ENCODE measurements at places on chromosomes 3 and 15.

GRCh38 chr3:120111898-120112297, 17.7 kb upstream of the GSK3B start:
- DNase-seq = no peak

DNA sequence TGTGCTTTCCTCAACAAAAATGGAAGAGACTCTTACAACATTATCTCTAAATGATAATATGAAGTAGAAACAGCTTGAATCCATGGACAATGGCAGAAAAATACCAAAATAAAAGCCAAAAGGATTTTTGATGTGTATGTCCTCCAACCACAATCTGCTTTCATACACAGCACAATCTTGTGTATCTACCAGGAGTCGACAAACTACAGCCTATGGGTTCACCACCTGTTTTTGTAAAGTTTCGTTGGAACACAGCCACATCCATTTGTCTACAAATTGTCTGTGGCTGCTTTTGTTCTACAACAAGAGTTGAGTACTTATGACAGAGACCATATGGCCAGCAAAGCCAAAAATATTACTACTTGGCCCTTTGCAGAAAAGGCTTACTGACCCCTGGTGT, 88.7 kb upstream of the UBE2E2 start:
- DNase-seq = no peak

DNA sequence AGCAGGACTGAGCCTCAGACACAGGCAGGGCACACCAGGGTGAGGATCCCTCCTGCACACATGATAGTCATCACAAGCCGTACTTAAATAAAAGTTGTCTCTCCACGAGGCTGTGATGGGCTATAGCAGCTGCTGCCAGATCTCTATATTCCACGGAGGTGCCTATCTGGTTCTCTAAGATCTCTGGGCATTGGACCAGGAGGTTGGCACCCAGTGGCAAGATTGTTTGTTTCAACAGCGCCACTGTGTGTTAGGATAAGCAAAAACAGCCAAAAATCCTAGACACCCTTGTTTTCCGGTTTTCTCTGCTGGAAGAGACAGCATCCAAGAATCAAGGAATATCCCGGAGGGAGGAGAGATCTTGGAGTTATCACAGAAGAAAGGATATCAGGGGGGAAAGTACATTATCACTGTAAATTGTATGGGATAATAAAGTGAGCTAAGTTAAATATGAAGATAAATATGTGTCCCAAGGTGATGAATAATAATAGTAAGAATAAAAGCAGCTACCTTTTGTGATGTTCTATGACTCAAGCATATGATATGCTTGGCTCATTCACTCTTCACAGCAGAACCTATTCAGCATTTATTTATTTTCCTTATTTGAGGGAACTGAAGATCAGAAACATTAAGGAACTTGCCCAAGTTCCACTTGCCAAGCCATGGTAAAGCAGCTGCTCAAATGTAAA, 90.6 kb upstream of the AKAP13 start:
- DNase-seq = peak; percentile 37

DNA sequence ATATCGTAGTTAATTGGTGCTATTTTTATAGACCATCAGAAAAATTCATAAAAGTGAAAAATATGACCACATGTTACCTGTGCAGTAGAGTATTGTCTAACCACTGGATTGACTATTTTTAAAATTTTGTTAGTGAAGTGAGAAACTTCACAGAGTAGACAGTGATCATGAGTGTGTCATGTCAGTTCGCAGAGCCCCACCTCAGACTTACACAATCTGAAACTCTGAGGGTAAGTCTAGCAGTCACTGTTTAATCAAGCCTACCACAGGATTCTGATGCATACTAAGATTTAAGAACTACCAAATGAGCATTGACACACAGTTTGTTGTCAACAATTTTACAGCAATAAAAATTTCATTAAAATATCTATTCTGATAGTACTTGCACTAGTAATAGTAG, 552.9 kb upstream of the SUCLG2 start:
- no peak for DNase-seq

- peak; percentile 70 for DNase-seq
Measured at GRCh38 chr3:184284696-184285095, 8.9 kb downstream of the ECE2 start.

DNA sequence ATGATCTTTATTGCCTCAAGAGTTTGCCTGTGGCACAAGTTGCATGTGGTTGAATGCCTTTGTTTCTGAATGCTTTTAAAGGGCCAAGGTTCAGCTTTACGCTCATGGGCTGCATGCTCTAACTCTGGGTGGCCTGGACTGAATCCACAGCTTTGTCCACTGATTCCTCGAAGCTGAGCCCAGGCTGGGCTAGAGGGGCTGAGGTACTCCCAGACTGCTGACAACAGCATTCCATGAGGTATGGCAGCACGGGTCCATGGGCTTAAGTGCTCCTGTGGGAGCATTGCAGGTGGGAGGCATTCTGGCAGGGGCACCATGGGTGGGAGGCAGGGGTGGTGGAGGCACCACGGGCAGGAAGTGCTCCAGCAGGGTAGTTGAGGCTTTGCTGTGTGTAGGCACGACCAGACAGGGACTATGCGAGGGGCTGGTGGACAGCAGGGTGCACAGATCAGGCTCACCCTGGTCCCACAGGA, 61.6 kb downstream of the GLCE start:
- no peak for DNase-seq

- no peak for DNase-seq
Measured at GRCh38 chr3:172595664-172596393, 72.6 kb upstream of the TNFSF10 start.

- no peak for DNase-seq
Measured at GRCh38 chr3:48708481-48708889, 8.5 kb downstream of the IP6K2 start.

- DNase-seq = no peak
Measured at GRCh38 chr15:33461671-33462070, 150.9 kb downstream of the RYR3 start.

GRCh38 chr15:93088200-93088980, 621 bp downstream of the RGMA start:
- peak; percentile 84 for DNase-seq

GRCh38 chr15:83692746-83693581, 39.0 kb downstream of the ADAMTSL3 start:
- no peak for DNase-seq

DNA sequence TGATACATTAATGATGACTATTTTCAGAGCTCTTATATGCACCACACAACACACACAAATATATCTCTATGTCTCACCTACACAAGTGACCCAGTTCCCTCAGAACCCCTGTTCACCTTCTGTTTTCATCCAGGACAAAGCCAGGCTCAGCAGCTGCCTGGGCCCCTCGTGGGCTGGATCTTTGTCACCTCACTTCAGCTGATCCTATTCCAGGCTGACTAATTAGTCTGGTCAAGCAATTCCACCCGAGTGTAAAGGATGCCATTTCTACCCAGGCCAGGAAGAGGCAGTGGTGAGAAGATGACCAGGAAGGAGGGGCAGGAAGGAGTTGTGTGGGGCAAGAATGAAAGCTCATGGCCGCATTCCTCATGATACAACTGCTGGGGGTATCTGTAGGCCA, 62.3 kb downstream of the DHX30 start:
- no peak for DNase-seq
